ENCODE measurements at places on chromosomes 3 and 15.

DNA sequence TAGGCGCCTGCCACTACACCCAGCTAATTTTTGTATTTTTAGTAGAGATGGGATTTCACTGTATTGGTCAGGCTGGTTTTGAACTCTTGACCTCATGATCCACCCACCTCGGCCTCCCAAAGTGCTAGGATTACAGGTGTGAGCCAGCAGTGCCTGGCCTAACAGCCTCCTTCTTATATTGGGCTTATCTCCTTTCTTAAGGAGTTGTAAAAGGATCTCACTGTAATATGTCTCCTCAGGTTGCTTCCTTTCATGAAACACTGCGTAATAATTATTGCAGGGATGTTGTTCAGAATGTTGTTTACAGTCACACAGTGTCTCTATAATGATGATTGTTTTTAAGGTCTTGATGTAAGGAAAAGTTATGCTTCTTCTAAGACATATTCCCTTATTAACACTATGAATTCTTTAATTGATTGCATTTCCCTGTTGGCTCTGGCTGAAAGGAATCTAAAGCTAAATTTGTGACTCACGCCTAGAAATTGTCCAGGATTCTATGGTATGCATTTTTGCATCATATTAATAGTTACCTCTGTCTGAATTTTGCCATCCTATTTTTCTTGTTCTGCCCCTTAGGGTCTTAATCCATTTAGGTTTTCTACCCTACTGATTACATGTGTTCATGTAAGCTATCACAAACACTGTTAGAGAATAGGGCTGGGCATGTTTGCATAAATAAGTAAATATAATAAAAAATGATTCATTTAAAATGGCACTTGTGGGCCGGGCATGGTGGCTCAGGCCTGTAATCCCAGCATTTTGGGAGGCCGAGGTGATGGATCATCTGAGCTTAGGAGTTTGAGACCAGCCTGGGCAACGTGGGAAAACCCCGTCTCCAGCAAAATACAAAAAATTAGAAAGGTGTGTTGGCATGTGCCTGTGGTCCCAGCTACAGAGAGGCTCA, 24.5 kb upstream of the RNF111 start:
- DNase-seq = no peak

GRCh38 chr15:55283379-55284147, 6.0 kb downstream of the RAB27A start:
- no peak for DNase-seq

GRCh38 chr3:128727996-128728395, 2.0 kb downstream of the RAB7A start:
- no peak for DNase-seq

DNA sequence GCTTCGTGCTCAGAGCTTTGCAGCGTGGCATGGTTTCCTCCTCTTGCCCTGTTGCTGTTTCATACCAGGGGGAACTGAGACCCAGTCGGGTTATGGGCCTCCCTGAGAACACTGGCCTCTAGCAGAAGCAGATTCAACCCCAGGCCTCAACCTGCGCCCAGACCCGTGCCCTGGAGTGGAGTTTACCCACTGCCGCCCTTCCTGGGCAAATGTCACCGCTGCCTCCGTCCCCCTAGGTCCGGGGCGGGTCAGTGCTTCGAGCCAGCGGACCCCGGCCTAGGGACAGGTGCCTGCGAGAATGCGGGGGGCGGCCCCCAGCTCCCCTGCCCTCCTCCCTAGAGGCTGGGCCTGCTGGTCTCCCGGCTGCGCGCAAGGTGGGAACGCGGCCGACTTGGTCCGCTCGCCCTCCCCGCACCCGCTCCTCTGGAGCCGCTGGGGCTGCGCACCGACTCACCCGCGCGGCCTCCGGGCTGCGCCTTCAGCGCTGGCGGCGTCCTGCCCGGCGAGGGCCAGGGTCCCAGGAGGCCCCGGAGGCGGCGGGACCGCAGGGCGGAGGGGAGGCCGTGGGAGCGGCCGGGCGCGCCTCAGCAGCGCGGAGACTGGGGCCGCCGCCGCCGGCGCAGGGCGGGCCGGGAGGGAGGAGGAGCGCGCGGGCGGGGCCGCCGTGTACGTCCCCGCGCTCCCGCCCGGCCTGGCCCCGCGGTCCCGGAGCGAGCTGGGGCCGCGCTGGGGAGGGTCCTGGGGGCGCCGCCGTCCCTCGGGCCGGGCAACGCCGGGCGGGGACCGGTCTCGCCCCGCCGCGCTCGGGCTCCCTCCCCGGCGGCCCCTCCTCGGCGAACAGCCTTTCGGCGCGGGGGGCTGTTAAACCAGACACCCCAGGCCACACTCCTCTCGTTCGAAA, at the start of gene PIGZ:
TSS of gene PIGZ (minus strand) at position 601 of the 901 bp plus-strand sequence. CDS start 16,802 bp downstream, outside the sequence.
- peak; percentile 40 for DNase-seq

GRCh38 chr3:69413551-69414207, 27.8 kb upstream of the FRMD4B start:
- DNase-seq = no peak

- DNase-seq = no peak
Measured at GRCh38 chr3:142651711-142652110, 55.5 kb downstream of the PLS1 start.

- no peak for DNase-seq
Measured at GRCh38 chr15:28260722-28261121, 61.3 kb downstream of the HERC2 start.

DNA sequence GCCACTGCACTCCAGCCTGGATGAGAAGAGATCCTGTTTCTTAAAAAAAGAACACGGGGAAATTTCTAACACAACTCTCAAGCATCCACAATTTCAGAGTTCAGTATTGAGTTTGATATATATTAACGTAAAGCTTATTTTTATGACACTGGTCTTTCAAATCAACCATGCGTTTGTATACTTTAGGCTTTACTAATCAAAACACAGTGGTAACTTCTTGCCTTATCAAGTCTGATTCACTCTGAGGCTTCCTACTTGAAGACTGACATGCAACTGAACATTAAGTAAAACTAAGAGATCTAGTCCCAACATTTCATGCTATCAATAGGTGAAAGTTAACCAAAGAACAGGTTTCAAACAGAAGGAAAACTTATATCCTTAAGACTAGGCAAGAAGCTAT, 46.7 kb downstream of the PRTG start:
- DNase-seq = no peak

Data from stimulated activated CD4-positive, alpha-beta T cell treated with anti-CD3 and anti-CD28 coated beads, Interleukin-1b, Interleukin-23, amount 100 ng/mL, for 24 hours (primary cell).